Endothelial cell (in vitro differentiated cells): ENCODE measurements at places on chromosomes 4 and X.

DNA sequence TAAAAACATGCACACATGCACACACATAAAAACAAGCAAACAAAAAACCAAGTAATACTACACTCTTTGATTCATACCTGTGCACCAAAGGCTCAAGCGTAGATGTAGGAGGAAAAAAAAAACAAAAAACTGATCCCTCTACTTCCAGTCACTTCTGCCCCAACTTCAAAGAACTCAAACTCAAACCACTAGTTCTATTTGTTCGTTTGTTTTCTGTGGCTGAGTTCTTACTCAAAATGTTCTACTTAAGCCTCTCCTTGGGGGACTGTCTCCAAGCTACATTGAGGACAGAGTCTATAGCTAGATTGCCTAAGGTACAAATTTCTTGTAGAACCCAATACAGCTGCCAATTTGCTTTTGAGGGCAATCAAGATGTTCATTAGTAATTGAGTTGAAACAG is 171.0 kb upstream of the ATOH1 start:
- DNase-seq = no peak

DNA sequence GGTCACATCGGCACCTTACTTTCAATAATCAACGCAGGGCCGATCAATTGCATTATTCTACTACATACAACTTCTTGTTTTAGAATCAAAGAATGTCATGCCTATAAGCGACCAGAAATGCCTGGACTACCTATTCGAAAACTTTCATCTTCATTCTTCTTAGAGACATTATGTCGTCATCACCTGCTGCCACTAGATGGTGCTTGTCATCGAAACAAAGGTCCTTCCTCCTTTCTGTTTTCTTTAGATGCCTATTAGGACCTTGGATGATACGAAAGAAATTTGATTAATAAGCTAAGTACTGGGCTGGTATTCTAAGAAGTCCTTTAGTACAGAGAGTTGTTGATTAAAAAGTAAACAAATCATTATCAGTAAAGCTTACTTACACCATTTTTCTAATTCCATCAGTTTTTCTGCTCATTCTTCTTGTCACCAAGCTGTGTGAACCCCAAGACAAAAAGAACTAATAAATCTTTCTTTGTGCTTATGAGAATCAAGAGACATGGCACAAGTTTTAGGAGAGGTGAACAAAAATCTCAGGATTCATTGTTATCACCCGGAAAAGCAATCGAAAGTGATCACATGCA is 154.5 kb upstream of the SLC4A4 start:
- peak; percentile 17 for DNase-seq

GRCh38 chr4:128832243-128832625 is 22.7 kb downstream of the JADE1 start:
- no peak for DNase-seq

- no peak for DNase-seq
These were observed 4.4 kb upstream of the BGN start for GRCh38 chrX:153490217-153490930.

GRCh38 chrX:70774223-70774622 is 134.3 kb downstream of the TEX11 start:
- DNase-seq = no peak

DNA sequence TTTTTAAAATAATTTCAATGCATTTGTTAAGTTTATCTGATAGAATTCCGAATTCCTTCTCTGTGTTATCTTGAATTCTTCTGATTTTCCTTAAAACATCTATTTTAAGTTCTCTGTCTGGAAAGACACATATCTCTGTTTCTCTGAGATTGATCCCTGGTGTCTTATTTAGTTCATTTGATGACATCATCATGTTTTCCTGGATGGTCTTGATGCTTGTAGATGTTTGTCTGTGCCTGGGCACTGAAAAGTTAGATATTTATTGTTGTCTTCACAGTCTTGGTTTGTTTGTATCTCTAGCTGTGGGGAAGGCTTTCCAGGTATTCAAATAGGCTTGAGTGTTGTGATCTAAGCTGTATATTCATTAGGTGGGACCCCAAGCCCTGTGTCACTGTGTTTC is 1028.8 kb downstream of the GLUD2 start:
- no peak for DNase-seq

DNA sequence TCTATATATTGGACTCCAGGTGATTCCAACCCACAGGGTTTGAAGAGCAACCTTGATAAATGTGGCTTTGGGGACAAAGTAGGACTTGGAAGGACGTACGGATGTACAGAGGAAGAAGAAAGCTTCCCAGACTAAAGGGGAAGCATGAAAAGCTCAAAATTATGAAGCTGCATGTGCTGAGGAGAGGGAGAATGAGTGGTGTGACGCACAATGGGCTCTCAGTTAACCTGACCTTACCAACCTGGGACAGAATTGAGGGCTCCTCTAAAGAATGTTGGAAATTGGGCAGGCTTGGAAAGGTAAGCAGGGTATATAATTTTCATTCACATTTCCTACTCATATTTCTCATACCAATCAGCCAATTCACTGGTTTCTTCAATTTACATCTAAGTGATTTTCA is 10.5 kb upstream of the TIGD2 start:
- no peak for DNase-seq

- no peak for DNase-seq
These were observed 29.2 kb downstream of the MAD2L1 start for GRCh38 chr4:120037411-120037810.

DNA sequence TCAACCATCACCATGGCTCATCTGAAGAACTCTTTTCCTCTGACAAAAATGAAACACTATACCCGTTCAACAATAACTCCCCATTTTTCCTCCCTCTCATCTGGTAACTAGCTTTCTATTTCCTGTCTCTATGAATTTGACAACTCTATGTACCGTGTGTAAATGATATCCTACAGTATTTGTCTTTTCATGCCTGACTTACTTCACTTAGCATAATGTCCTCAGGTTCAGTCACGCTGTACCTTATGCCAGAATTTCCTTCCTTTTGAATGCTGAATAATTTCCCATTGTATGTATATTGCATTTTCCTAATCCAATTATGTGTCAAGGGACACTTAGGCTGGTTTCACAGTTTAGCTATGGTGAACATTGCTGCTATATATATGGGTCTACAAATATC is 18.2 kb downstream of the MAGEA9 start:
- no peak for DNase-seq

DNA sequence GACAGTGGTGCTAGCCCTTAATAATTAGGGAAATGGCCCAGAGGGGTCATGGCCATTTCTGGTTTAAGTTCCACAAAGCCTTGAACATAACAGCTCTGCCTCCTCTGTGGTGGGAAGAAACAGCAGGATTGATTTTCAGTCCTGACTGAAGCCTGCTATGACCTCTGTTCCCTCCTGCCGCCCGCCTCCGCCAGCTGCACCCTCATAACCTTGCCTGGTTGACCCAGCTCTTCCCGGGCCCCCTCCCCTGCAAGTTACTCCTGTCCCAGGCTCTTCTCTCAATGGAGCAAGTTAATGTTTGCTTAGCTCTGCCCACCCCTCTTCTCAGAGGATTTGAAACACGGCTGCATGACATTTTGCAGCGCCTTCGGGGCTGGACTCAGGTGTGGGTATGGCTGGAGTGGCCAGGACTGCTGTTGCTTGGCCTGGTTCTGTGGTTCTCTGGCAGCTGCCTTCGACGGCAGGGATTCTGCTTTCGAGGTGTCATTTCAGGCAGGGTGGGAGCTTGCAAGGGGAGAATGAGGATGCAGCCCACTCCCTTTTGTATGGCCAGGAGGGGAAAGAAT is 27.3 kb downstream of the BCORL1 start:
- DNase-seq = no peak

DNA sequence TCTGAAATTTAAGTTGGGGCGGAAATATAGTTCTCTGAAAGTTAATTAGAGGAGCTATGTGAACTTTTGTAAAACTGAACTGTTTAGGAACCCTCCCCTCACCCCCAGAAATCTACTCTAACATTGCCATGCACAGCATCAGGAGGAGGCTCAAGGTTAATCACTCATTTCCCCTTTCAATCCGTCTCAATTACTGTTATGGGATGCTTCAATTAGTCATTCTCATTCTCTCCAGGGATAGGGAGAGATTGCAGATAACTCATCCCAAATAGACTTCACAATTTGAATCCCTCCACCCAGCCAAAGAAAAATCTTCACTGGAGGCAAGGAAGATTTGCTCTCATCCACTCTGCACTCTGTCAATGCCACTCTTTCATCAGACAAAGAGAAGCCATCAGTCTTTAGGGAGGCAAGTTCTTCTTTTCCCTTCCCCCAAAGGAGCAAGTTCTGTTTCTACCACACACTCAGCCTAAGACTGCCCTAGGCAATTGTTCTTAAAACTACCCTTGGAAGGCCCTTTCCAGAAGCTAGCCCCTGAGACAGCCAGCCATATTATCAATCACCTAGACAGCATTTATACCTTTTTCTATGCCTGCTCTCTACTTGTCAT is 140.4 kb downstream of the SLC10A7 start:
- DNase-seq = no peak

GRCh38 chrX:8864161-8864560 is 63.0 kb upstream of the FAM9A start:
- peak; percentile 3 for DNase-seq

DNA sequence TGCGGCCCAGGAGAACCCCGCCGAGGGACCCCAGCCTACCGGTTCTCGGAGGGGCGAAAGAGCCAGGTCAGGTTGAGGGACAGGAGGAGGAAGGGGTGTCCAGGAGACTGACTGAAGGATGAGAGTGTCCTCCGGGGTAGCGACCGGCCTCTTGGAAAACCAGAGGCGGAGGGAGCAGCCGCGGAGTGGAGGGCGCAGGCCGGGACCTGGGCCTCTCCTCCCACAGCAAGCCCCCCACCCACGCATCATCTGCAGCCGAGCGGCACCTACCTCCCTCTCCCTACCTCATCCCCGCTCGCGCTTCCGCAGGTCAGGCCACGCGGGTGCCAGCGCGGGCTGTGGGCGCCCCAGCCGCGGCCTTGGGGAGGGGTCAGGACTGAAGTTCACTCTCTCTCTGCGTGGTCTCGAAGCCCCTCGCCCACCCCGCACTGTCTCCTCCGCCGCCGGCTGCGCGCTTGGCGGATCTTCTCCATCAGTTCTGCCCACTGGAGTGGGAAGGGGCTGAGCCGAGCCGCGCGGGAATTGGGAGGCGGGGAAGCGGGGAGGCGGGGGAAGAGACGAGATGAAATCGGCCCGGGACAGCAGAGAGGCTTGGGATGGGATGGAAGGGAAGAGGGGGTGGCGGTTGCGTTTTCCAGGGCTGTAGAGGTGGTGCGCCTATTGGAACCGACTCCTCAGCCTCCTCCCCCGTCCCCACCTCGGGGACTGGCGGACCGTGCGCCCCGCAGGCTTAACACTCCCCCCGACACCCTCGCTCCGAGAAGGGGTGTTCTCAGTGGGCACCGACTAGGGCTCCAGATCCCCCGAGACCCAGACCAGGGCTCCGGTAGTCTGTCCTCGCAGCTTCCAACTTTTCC is 1.8 kb downstream of the NLGN4X start:
- peak; percentile 31 for DNase-seq

- DNase-seq = no peak
These were observed 6.9 kb upstream of the TMEM156 start for GRCh38 chr4:39039108-39039507.

GRCh38 chr4:40564815-40565483 is 64.7 kb downstream of the RBM47 start:
- DNase-seq = no peak

DNA sequence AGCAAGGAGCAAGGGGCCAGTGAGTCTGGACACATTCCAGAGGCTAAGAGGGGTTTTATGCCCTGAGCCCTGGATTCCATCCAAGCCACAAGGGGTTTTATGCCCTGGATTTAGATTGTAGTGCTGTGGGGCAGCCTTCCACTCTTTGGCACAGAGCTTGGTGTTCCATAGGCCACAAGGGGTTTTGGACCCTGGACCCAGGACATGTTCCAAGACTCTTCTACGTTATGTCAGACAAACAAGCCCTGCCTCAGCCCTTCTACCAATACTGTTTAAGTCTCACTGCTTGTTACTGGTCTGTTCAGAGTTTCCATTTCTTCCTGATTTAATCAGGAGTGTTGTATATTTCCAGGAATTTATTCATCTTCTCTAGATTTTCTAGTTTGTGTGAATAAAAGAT is 12.8 kb upstream of the SCARB2 start:
- no peak for DNase-seq

- no peak for DNase-seq
These were observed 43.8 kb downstream of the CDX4 start for GRCh38 chrX:73490661-73491060.

DNA sequence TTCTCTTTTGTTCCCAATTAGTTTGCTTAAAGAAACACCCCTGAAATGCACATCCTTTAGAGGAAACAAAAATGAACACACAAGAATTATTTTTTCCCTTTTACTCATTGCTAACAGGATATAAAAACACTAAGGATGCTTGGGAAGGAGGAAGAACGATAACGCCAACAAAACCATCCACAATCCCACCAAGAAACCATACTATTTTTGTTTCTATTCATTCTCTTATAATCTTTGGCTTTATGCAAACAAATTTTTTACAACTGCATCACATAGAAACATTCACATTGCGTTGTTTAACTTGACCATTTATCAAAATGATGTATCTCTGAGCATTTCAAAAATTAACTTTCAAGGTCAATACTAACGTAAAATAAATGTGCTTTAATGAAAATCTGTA is 12.0 kb downstream of the APBB2 start:
- DNase-seq = no peak

- no peak for DNase-seq
These were observed 139.3 kb downstream of the BMPR1B start for GRCh38 chr4:94897023-94897422.

DNA sequence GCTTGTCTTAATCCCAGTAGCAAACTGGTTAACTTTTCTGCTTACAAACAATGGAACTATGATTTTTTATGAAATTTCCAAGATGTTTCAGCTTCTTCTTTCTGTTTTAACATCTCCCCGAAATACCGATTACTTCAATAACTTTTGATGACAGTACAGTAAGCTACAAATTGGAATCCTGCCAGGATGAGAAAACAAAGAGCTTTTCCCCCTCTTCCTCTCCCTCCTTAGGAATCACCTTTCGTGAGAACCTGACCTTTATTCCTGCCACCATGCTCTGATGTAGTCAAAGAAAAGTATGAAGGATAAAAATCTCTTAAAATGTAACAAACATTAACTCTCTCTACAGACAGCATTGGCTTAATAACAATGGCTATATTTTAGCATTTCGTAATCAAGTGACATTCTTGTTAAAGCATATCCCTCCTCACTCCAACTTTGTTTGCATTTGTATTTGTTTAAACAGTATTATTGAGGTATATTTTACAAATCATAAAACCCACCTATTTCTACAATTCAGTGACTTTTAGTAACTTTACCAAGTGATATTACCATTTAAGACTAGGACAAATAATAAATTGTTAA is 148.7 kb upstream of the NAP1L5 start:
- DNase-seq = no peak

DNA sequence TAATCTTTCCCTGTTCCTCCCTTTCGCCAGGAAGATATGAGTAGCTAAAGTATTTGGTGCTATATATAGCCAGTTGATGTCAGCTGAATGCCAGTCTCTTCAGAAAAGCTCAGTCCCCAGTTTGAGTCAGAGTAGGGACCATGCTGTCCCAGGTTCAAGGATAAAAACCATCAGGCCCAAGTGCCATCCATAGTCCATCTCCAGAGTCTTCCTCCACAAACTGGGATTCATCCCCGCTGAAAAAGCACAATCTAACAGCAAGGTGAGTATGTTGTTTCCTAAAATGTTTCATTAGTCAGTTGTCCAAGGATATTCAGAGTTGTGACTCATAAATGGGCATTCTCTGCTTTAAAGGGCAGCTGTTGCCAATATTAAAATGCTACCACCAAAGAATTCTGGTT is at the start of gene MYOZ2:
Gene MYOZ2 (plus strand): TSS at position 112 of the 401 bp plus-strand sequence. CDS start 694 bp downstream, outside the sequence.
- DNase-seq = no peak
